ENCODE measurements at places on chromosomes 2 and 18.

DNA sequence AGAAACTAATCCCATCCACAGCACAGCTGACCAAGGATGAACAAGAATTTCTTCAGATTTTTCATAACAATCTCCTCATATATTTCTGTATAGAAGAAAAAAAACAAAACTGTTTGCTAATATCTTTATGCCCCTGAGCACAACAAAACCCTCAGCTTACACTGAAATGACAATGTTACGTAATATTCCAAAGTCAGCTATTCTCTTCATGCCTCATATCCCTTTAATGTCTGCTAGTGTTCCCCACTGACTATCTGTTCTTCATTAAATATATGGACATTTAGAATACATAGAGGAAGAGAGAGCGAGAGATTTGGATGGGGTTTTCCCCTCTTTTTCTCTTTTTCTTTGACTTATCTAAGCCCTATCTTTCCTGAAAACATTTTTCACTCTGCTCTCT, 87.9 kb upstream of the GULP1 start:
- no peak for DNase-seq

DNA sequence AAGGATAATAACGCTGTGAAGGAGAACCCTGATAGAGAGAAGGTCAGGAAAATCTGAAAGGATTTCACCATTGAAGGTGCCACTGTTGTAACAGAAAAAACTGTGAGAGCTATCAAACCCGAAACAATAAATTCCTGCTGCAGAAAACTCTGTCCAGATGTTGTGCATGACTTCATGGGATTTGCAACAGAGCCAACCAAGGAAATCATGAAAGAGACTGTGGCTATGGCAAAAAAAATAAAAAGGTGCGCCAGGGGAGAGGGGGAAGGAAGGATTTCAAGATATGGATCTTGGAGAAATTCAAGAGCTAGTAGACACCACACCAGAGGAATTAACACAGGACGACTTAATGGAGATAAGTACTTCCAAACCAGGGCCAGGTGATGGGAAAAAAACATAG, 88.0 kb downstream of the LDLRAD4 start:
- DNase-seq, result no peak

GRCh38 chr2:167966937-167967913, 280.2 kb downstream of the STK39 start:
- no peak for DNase-seq

- no peak for DNase-seq
Observed at GRCh38 chr2:31286961-31287550, 53.1 kb downstream of the EHD3 start.

- DNase-seq, result no peak
Observed at GRCh38 chr2:27162151-27163121, 13.6 kb downstream of the TCF23 start.

- DNase-seq, result no peak
Observed at GRCh38 chr2:76019128-76019527, 308.4 kb upstream of the GCFC2 start.

- DNase-seq, result no peak
Observed at GRCh38 chr2:111164078-111164477, 43.4 kb downstream of the BCL2L11 start.

- no peak for DNase-seq
Observed at GRCh38 chr18:40216856-40217255, 1738.2 kb upstream of the PIK3C3 start.

- DNase-seq, result no peak
Observed at GRCh38 chr2:68774569-68775271, 40.1 kb downstream of the ARHGAP25 start.

DNA sequence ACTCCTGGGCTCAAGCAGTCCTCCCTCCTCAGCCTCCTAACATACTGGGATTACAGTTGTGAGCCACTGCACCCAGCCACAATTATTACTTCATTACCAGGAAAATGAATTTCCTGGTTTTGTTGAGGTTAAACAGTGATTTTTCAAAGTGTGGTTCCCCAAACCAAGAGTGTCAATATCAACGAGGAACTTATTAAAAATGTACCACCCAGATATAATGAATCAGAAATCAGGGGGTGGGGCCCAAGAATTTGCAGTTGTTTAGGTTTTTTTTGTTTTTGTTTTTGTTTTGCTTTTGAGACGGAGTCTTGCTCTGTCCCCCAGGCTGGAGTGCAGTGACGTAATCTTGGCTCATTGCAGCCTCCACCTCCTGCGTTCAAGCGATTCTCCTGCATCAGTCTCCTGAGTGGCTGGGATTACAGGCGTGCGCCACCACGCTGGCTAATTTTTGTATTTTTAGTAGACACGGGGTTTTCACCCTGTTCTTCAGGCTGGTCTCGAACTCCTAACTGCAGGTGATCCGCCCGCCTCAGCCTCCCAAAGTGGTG, 94.1 kb downstream of the WDSUB1 start:
- no peak for DNase-seq

DNA sequence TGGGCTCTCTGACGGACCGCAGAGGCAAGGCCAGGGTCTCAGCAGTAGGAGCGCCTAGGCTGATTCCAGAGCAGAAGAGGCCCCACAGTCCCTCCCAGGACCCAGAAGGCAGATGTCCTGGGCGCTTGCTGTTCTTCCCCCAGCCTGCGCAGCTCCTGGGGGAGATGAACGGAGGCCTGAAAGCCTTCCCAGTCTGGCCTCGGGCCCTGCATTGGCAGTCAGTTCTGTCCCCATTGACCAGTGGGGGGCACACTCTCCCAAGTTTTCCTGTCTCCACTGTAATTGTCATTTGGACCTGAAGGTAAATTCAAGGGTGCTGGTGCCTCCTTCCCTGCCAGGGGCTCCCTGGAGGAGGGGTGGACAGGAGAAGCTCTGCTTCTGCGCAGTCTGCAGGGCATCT, 345.7 kb downstream of the CYP26B1 start:
- peak; percentile 75 for DNase-seq

DNA sequence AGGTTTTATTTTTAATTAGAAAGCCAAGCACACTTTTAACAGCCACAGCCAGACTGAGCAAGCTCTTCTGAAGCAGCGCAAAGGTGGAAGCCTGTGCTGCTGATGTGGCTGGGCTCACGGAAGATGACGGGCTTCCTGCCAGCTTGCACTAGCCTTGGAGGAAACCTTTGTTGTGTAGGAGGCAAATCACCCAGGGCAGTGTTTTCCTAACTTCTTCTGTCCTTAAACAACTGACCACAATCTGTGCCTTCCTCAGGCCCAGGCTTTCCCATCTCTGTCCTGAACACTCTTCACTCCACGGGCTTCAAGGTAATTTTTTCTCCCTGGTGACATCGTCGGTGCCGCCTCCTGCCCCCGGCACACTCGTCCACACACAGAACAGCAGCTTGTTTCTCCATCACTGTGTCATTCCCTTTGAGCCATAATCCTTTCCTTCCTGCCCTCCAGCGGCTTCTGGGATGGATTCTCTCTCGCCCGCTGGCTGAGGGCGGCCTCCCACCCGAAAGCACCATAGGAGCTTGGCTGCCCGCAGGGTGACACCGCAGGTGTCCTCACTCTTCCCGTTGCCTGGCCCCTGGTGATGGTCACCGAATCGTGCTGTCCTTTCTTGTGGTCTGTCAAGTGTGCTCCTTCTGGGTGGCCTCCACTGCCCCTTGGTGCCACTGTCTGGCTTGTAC, 31.1 kb upstream of the INHBB start:
- no peak for DNase-seq

- no peak for DNase-seq
Observed at GRCh38 chr2:65130664-65131175, 814 bp upstream of the RAB1A start.

DNA sequence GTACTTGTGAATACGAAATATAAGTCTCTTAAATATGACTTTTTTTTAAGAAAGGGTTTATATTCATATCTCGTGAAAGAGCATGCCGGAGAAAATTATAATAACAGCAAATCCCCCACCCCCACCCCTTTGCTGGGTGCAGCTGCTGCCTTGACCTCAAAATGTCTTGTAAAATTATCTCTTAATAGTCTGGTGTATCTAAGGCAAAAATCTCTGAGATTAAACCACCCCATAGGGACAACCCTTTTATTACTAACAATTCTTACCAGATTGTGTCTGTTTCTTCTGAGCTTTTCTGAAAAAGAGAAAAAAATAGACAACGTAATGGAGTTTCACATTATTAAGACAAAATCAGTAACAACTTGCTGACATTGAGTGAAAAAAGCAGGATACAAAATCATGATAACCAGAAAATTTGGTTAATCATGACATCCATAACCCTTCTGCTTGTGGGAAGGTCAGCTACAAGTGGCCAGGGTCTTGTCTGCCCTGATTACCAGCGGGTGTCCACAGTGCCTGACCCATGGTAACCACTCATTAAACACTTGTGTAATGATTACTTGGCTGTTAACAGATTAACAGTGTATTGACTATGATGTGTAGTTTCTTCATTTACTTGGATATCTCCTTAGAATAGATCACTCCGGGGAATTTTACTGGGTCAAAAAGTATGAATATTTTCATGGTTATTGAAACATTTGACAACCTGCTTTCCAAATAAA, 1.5 kb downstream of the STRADB start:
- no peak for DNase-seq

DNA sequence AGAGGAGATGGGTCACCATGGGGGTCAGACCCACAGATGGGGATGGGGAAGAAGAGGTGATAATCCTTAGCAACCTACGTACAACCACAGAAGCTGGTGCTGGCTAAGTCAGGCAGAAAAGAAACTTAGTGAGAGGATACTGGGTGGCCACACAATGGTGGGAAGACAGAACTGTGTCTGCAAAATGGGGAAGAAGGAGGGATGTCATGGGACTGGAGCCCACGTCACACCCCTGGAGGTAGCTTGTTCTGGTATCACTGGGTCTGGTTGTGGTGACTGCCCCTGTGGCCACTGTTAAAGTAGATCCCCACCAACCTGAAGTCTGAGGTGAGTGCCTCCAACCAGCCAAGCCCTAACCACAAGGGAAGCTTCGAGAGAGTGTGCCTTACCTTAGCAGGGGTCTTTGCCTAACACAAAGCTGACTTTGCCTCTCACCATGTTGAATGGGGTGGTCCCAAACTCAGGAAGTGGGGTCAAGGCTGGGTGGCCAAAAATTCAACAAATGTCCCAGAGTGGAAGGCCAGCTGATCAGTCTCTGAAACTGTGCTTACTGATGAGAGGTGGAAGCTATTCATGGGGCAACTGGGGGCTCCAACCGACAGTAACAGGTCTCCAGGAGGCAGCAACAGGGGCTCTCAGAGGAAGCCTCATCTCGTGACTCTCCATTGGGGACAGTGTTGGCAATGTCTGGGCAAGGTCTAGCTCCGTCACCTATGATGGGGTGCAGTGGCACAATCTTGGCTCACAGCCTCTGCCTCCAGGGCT, 64.8 kb upstream of the SLC1A4 start:
- no peak for DNase-seq

DNA sequence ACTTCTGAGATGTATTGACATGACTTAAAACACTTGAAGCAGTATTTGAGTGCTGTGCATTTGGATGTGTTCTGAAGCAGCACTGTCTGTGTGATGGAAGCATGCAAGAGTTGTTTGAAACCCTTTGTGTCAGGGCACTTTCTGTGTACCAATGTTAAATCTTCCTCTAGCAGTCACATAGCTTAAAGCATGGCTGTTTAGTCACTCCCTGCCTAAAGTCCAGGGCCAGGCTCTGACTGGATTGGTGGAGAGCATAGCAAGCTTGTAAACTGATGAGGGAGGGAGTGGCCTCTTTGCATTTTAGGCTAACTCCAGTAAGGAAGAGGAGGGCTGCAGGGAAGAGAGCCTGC, 73.5 kb downstream of the MYO1B start:
- no peak for DNase-seq

DNA sequence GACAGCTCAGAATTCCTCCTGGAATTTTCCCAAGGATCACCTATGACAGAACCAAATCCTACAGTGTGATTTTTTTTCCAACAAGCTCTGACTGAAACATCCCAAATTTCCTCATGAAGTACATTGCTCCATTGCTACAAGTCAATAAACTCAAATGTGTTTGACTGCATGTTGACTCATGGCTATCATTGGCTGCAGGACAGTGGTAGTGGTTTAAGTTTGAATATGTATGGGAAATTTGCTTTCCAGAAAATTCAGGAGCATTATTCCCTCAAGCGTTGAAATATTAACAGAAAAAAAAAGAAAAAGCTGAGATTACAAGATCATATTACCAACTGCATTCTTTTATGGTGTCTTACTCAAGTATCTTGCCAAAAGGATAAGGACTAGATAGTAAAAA, 402.8 kb upstream of the DSEL start:
- DNase-seq, result no peak

DNA sequence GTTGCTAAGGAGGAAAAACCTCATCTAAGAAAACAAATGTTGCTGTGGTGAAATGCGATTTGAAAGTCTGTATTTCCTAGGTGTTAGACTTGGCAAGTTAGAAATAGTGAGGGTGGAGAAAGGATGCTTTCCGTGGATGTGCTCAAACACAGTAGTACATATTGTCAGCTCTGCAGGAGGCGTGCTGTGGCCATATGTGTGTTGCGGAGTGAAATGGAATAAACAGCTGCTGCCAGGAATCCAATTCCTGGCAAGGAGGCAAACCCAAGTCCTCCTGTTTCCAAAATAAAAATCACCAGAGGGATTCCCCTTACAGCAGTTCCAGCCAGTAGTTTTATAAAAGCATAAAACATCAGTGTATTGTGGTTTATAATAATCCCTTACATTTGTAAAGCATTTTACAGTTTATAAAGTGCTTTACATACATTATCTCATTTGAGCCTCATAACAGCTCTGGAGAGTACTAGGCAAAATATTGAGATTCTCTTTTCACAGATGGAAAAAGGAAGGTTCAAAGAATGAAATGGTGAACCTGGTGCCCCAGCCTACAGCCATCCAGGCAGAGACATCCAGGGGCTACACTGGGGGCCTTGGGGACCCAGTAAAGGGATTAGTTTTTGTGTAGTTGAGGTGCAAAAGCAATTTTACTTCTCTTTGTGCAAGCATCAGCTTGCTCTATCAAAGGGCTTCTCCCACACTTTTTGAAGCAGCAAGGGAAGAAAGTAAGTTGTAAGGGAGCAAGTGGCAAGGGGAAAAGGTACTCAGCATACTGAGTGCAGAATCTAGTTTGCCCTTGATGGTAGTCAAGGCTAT, 206.0 kb downstream of the AGPS start:
- DNase-seq, result peak; percentile 88

DNA sequence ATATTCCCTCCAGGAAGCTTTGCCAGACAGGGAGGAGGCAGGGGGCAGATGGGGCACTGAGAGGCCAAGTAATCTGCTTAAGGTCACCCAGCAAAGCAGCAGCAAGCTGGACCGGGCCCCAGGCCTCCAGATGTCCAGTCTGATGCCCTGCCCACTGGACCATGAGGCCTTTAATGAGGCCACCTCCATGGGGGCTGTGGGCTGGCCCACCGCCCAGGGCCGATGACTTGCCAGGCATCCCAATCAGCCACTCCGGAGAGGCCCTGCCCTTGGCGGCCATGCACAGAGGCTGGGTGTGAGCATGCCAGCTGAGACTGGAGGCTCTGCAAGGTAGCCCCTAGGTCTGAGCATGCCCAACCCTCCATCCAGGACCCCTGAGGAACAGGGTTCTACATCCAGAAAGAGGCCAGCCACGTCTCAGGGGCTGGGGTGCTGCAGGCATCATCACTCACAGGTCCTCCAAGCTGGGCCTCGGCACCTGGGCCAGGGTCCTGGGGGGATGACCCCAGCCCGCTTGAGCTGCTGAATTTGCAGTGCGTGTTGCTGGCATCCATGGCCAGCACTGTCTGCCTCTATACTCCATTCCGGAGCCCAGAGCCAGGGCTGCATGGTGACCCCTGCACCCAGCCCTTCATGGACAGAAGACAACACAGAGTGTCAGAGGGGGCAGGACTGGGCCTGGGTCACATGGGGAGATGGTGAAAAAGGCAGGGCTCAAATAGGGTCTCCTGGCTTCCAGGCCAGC, 164.2 kb downstream of the INHBB start:
- DNase-seq, result no peak

Measured in NCI-H1694 (cell line).